Activated CD4-positive, alpha-beta T cell treated with anti-CD3 and anti-CD28 coated beads, Interleukin-2, amount 10 ng/mL, durations not matched to agents 24 days and 14 days (primary cell): ENCODE measurements at places on chromosomes 6 and 20. TPM values are rescaled to one million over a fixed set of nuclear protein-coding genes. Genes with fewer than 3 reads are reported as not detected.

The NDUFAF5 gene
- 32.3 and 32.8 TPM in 2 replicates for total RNA-seq

The ZNF337 gene
- 15.7 and 16.1 TPM in 2 replicates for total RNA-seq

The CGAS gene
- total RNA-seq: 45.0 and 49.7 TPM in 2 replicates

The BPIFB4 gene
- not detected in 2 replicates for total RNA-seq

The MGME1 gene
- total RNA-seq: 32.7 and 34.3 TPM in 2 replicates

The SSTR4 gene
- total RNA-seq: not detected in 2 replicates

The MYL9 gene
- 0.14 and 0.33 TPM in 2 replicates for total RNA-seq

The HMGCLL1 gene
- not detected in 2 replicates for total RNA-seq

The LY6G6F gene
- not detected in 2 replicates for total RNA-seq

The MMP24 gene
- 0.05 TPM in 1 of 2 replicates, not detected in the other for total RNA-seq

The DNAH8 gene
- 0.02 TPM in 1 of 2 replicates, not detected in the other for total RNA-seq

DNA sequence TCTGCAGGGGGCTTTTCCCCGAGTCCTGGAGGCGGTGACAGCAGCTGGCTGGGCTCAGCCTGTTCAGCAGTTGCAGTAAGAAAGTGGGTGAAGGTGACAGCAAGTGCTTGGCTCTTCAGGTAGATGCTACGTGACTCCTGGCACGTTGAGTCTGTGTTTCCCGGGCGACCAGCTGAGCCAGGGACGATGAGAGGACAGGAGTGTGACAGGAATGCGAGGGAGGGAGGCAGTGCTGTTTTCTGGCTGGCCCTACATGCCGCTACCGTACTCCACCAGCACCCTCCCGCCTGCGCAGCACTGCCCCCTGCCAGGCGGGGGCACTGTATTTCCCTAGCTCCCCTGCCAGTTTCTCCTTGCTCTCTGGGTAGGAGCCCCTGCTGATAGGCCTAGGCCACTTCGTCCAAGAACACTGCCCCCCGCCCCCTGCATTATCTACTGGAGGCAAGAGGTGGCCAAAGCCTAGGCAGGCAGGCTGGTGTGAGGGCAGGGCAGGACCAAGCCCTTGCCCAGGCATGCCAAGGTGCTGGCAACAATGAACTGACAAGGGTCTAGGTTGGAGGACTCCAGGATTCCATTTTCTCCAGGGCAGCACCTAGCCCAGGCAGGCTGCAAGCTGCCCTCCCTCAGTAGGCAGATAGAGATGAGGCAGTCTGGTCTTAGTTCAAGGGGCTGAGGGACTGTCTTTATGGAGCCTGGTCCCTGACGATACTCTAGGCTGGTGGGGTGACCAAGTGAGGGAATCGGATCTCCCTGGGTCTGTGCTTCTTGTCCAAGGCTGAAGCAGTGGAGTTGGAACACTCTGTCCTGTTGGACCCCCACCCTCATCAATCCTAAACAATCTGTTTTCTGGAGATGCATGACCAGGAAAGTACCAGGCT lies 19.2 kb downstream of the MRPS18A start:
- peaks cover 27% of the 10 kb centered on the region for H3K36me3 ChIP-seq
- peak overlapping the region; percentile 52 for H3K4me3 ChIP-seq
- H3K27me3 ChIP-seq: no peaks in the 10 kb centered on the region
- peak overlapping the region; percentile 76 for H3K27ac ChIP-seq
- peaks cover 38% of the 10 kb centered on the region for H3K4me1 ChIP-seq

GRCh38 chr20:25053255-25054031 lies 4.5 kb downstream of the ACSS1 start:
- no peak overlapping the region for H3K4me3 ChIP-seq
- no peak for DNase-seq
- H3K27me3 ChIP-seq: peaks cover 14% of the 10 kb centered on the region
- H3K4me1 ChIP-seq: peaks cover 35% of the 10 kb centered on the region
- no peak overlapping the region for H3K27ac ChIP-seq
- H3K36me3 ChIP-seq: peaks cover 10% of the 10 kb centered on the region

DNA sequence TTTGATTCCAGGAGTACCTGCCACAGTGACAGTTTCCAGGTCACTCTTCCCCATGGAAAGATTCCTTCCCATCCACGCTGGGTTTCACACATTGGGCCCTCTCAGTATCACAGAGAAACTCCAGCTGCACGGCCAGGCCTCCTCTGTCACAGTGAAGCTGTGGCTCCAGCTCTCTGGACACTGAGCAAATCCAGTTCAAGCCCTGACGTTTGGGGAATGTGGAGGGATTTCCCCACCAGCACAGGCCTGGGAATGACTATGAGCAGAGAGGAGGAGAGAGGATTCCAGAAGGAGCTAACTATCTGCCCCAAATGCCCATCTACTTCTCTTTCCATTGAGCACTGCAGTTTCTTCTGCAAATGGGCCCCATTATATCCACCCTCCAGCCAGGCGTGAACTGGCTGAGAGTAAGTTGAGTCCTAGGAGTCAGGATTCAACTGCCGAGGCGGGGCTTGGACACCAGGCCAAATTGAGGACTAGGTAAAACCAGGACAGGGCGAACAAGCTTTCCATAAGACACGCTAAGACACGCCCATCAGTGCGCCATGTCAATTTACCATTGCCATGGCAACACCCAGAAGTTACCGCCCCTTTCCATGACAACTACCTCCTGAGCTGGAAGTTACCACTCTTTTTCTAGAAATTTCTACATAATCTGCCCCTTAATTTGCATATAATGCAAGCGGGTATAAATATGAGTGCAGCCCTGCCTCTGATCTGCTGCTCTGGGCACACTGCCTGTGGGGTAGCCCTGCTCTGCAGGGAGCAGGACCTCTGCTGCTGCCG lies 9.2 kb upstream of the BNIP5 start:
- H3K27ac ChIP-seq: no peak overlapping the region
- no peak overlapping the region for H3K4me3 ChIP-seq
- no peaks in the 10 kb centered on the region for H3K36me3 ChIP-seq
- H3K27me3 ChIP-seq: peaks cover 33% of the 10 kb centered on the region
- H3K4me1 ChIP-seq: peaks cover under 1% of the 10 kb centered on the region

DNA sequence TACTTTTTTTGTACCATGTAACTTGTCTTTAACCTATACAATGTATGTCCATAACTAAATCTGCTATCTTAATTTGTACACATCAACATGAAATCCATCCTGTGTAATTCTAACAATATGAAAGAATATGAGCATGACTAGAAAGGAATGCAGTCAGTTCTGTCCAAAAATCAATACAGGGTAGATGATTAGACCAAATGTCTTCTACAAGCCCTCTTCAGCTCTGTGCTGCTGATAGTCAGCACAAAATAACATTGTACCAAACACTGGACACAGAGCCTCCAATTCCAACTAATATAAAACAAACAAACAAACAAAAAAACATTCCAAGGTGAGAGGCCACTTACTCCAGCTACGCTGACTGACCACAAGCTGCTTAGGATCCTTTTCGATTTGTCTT lies 301.4 kb upstream of the IRAK1BP1 start:
- no peaks in the 10 kb centered on the region for H3K36me3 ChIP-seq
- no peak overlapping the region for H3K27ac ChIP-seq
- DNase-seq: no peak
- no peak overlapping the region for H3K4me3 ChIP-seq

- no peak overlapping the region for H3K27ac ChIP-seq
- H3K4me1 ChIP-seq: peaks cover 10% of the 10 kb centered on the region
- no peaks in the 10 kb centered on the region for H3K36me3 ChIP-seq
- H3K4me3 ChIP-seq: no peak overlapping the region
- no peak for DNase-seq
These were observed 13.2 kb upstream of the IRF4 start for GRCh38 chr6:378090-378957.

DNA sequence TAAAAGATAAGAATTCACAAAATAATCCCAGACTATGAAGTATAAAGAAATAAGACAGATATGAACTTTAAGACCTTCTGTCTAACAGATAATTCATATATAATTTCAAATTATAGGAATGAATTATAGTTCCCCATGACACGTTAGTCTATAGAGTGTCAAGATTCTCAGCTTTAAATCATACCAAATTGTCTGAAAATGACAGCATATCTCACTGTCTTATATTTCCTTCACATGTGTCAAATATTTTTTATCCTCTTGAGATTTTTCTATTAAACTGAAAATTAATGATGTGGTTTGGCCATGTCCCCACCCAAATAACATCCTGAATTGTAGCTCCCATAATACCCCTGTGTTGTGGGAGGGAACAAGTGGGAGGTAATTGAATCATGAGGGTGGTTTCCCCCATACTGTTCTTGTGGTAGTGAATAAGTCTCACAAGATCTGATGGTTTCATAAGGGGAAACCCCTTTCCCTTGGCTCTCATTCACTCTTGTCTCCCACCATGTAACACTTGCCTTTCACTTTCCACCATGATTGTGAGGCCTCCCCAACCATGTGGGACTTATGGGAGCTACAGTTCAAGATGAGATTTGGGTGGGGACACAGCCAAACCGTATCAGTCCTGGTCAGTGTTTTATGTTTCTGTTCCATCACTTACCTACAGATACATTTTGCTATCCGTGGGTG lies 825.3 kb upstream of the GJE1 start:
- H3K4me1 ChIP-seq: no peaks in the 10 kb centered on the region
- no peak overlapping the region for H3K27ac ChIP-seq
- H3K27me3 ChIP-seq: no peaks in the 10 kb centered on the region
- no peaks in the 10 kb centered on the region for H3K36me3 ChIP-seq
- no peak for DNase-seq
- no peak overlapping the region for H3K4me3 ChIP-seq

DNA sequence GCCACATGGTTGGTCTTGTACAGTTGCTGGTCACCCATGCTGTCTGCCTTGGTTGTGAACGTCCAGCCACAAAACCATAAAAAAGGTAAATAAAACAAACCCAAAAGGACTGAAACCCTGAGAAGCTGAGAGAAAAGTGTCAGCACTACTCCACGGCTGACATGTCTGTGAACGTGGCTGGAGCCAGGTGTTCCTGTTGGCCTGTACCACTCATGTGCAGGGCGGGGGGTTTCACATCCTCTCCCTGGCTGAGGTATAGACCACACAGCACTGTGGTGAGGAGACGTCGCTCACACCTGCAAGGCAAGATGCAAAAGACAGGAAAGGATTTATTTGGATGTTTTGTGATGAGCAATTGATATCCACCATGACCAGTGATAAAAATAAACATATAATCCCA lies 51.9 kb upstream of the MRPS10 start:
- peaks cover 26% of the 10 kb centered on the region for H3K36me3 ChIP-seq
- DNase-seq: peak; percentile 69
- H3K4me1 ChIP-seq: peaks cover 17% of the 10 kb centered on the region
- H3K27me3 ChIP-seq: no peaks in the 10 kb centered on the region
- no peak overlapping the region for H3K27ac ChIP-seq
- H3K4me3 ChIP-seq: no peak overlapping the region

DNA sequence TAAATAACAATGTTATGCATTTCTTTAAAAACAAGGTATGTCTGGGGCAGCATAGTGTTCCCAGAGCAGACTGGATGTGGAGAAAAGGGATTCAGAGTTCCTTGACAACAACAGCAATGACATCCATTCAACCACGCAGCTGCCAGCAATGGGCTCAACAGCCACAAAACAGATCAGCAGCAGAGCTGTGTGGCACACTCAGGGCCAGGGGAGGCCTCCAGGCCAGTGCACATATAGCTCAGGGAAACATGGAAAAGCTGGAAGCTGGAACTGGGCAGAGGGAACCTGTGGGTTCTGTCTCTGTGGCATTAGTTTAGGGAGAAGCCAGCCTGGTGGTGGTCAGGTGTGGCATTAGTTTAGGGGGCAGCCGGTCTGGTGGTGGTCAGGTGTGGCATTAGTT lies 148.3 kb downstream of the SMOC2 start:
- DNase-seq: no peak
- no peak overlapping the region for H3K4me3 ChIP-seq
- no peaks in the 10 kb centered on the region for H3K27me3 ChIP-seq
- no peak overlapping the region for H3K27ac ChIP-seq

DNA sequence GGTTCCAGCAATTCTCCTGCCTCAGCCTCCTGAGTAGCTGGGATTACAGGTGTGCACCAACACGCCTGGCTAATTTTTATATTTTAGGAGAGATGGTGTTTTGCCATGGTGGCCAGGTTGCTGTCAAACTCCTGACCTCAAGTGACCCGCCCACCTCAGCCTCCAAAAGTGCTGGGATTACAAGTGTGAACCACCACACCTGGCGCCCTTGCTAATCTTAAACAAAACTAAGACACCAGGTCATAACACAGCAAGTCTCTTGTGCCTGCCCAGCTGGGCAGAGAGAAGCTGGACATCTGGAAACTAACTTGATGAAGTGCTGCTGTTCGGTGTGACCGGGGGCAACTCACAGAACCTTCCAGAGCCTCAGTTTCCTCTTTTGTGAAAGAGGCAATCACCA lies 68.0 kb downstream of the PPP1R3G start:
- H3K4me1 ChIP-seq: no peaks in the 10 kb centered on the region
- H3K27ac ChIP-seq: no peak overlapping the region
- no peak overlapping the region for H3K4me3 ChIP-seq
- no peak for DNase-seq

DNA sequence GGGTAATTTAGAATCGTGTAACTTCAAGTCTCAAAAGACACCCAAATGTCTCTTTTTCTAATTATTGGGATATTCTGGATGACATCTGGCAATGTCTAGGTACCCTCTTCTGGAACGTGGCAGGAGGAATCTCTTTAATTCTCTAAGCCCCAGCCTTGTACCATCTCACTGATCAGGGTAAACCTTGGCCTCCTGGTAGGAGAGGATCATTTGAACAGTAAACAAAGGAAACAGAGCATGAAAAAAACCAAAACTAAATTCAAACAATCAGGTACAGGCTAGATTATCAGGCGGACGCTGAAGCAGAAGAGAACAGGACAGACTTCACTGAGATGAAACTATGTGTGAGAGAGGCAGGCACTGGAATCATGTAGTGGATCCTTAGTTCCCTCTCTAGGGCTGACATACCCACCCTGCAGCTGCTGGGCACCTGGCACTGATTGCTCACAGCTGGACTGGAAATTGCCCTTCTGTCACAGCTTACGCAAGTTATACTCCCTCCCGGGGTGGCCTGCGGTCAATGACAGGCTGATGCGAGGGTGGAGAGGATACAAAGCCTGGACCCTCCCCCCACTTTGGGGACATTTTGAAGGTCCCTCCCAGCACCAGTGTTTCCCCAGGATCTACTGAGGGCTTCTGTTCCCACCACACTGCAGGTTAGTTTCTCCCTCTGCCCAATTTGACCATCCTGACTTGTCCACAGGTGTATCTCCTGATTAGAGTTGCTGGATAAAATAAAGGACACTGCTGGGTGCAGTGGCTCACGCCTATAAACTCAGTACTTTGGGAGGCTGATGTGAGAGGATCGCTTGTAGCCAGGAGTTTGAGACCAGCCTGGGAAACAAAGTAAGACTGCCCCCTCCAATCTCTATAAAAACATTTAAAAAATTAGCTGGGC lies 20.6 kb upstream of the ZBTB24 start:
- no peaks in the 10 kb centered on the region for H3K4me1 ChIP-seq
- no peak overlapping the region for H3K27ac ChIP-seq
- H3K27me3 ChIP-seq: peaks cover 20% of the 10 kb centered on the region
- no peaks in the 10 kb centered on the region for H3K36me3 ChIP-seq
